ENCODE measurements at places on chromosomes 2 and 18.

DNA sequence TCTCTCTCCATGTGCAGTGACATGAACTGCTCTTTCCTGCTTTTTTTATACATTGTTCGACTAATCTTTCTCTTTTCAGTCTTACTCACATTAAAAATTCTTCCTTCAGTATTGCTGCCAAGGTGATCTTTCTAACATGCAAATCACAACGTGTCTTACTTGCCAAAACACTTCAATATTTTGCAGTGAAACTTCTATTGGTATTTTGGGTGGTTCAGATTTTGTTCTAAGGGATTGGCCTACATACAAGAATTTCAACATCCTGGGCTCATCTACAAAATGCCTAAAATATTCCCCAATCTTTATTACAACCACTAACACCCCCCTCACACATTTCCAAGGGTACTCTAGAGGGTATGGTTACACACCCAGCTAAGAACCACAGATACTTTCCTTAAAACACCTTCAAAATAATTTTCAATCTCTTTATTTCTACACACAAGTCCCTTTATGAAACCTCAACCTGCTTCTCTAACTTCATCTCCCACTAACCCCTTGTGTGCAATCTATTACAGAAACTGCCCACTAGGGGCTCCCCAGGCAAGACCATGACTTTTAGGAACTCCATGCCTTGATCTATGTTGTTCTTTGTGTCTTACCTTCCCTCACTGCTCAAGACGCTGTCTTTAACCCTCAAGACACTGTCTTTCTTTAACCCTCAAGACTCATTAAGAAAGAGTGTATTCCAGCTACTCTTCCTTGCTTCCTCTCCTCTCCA, 50.9 kb downstream of the COL3A1 start:
- DNase-seq = no peak

DNA sequence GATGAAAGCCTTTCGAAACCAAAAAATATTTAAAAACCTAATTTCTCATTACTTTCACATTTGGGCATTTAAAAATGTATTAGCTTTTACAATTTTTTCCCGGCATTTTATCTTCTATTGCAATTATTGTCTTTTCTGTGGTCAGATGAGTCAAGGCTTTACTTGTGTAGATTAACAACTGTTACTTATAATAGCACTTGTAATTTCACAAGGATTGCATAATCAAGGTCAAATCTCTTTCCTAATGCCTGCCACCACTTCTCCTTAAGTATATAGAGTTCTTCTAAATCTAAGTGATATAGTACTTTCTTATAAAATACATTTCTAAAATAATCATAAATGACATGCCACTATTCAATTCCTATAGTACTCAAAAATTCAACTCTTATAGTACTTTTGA, 67.2 kb downstream of the SLC8A1 start:
- DNase-seq = no peak

GRCh38 chr2:196259507-196260481, 88.4 kb upstream of the STK17B start:
- DNase-seq = no peak

- no peak for DNase-seq
These were observed 92.3 kb downstream of the STK39 start for GRCh38 chr2:168155046-168155445.

DNA sequence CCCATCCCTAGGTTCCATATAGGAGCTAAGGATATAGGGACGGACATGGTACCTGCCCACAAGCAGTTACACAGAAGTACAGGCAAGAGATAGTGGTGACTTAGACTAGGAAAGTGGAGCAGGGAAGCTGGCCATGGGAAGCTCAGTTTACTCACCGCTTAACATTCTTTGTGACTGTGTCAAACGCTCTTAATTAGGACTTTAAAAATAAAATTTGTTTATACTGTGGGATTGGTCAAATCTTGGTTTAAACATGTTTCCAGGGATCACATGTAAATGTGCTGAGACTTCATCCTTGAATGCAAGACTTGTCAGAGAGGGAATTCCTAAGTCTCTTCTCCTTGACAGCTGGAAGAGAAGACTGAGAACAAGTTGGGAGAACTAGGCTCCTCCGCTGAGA, 107.3 kb downstream of the MTCL1 start:
- DNase-seq = no peak

DNA sequence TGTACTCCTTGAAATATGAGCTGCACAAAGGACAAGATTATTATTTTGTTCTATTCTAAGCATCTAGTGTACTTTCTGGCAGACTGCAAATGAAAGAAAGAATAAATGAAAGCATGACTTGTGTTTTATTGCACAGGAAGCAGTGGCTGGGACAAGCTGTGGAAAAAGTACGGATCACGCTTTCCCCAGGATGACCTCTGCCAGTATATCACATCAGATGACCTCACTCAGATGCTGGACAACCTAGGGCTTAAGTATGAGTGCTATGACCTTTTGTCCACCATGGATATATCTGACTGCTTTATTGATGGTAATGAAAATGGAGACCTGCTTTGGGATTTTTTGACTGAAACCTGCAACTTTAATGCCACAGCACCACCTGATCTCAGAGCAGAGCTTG, 49.4 kb downstream of the HNMT start:
- DNase-seq = no peak

DNA sequence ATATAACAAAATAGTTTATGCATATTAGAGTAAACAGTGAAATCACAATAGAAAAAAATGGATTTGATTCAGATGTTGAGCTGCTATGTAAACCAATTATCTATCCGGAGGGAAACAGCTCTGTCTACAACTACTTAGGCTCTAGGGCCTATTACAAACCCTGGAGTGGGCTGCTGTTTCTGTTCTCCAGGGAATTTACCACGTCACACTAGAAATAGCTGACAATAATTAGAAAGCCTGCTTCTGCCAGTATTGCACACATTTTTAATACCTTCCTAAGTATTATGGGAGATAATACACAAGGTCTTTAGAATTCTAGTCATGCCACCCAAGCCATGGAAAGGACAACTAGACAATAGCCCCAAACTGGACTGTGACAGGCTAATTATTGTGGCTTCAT, 411.1 kb downstream of the FIGN start:
- DNase-seq = peak; percentile 86

- no peak for DNase-seq
These were observed 70.4 kb downstream of the ARHGEF33 start for GRCh38 chr2:38959938-38960608.

DNA sequence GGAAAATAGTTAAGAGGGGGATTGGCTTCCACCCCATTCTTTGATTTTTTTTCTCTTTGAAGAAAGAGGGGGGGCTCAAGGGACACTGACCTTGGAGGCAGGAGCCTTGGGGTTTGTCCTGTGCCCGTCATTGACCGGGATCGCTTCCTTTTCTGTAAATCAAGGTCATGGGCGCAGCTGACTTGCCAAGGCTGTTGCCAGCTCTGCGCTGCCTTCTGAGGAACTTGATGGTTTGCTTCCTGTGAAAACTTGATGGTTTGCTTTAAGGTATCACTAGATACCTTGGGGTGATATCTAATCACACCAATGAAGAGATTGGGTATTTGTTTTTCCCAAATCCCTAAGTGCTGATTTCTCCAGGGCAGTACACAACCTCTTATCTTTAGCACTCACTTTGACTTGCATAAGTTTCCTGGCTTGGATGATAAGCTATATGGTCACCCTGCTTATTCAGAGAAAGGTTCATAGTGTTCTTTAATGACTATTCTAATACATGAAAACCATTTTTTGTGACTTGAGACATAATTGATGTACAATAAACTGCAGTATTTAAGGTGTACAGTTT, 56.0 kb downstream of the DGKD start:
- DNase-seq = no peak

- DNase-seq = no peak
These were observed 349.4 kb upstream of the SPRED2 start for GRCh38 chr2:65781756-65782155.

DNA sequence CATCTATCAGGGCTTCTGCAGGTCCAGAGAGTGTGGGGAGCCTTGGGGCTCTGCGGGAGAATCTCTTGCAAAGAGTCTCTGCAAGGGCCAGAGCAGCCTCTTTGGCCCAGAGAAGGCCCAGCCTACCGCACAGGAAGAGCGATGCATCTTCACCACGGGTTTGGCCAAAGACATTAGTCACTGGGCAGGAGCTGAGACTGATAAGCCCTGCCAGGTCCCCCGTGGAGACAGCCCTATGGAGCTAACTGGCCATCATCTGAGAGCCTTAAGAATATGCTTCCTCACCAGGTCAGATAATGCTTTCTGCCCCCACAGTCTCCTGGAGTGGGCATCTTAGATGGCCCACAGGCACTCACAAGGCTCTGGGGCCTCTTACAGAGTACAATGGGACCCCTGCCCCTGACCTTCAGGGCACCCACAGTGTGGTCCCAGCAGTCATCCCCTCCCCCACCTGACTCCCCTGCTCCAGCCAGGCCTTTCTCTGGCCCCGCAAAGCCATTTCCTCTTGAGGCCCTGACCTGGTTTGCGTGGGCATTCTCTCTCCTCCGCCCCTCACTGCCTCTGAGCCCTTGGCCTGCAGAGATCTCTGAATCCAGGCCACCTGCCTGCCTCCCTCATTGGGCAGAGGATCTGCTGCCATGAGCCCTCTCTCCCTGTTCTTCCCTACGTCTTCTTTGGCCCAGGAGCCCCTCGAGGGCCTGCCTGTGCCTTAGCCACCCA, 31.9 kb upstream of the MAPRE3 start:
- no peak for DNase-seq

DNA sequence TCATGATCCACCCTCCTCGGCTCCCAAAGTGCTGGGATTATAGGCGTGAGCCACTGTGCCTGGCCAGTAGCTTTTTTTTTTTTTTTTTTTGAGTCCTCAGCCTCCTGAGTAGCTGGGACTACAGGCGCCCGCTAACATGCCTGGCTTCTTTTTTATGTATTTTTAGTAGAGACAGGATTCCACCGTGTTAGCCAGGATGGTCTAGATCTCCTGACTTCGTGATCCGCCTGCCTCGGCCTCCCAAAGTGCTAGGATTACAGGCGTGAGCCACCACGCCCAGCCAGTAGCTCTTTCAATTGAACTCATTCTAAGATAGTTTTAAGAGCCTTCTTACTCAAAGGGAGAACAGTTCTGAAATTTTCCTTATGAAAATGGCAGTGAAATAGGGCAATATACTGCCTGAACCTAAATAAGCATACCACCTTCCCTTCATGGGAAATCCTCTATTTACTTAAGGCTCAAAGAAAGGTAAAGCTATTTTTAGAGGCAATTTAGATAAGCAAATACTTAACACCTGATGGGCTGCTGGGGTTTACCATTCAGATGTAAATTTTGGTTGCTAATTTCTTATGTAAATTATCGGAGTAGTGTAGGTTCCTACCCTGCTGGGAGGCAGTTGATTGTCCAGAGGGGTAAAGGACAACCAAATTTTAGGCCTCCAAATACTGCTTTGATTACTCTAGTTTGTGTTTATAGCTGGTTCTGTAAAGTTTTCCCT, 144.7 kb downstream of the GREB1L start:
- no peak for DNase-seq

GRCh38 chr2:231634951-231635875, 42.5 kb downstream of the TEX44 start:
- DNase-seq = no peak
